Hematopoietic multipotent progenitor cell treated with erythropoietin and hydrocortisone succinate and interleukin-3 and kit ligand, for 15 days (in vitro differentiated cells): ENCODE measurements at places on chromosomes 3 and 15.
A peak's percentile ranks its signal among the peaks of the same experiment; 100 is the strongest.

- DNase-seq: no peak
Observed at GRCh38 chr3:61532739-61533500, 28.5 kb upstream of the PTPRG start.

DNA sequence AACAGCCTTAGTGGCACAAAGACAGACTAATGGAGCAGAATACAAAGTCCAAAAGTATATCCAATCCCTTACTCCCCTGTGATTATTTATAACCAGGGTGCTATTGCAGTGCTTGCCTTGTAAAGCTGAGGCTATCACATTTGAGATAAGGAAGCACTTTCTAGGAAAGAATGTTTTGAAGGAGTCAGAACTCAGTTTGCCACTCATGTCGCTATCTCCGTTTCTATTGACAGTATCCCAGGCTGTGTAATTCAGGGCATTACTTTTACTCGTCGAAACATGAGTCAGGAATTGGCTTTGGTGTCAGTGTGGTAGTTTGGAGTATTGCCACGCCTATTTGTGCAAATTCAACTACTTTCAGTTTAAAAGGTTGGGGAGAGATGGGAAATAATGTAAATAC lies 78.4 kb downstream of the FBXL2 start:
- no peak for DNase-seq

GRCh38 chr3:185929192-185930151 lies 8.3 kb downstream of the TRA2B start:
- no peak for DNase-seq

DNA sequence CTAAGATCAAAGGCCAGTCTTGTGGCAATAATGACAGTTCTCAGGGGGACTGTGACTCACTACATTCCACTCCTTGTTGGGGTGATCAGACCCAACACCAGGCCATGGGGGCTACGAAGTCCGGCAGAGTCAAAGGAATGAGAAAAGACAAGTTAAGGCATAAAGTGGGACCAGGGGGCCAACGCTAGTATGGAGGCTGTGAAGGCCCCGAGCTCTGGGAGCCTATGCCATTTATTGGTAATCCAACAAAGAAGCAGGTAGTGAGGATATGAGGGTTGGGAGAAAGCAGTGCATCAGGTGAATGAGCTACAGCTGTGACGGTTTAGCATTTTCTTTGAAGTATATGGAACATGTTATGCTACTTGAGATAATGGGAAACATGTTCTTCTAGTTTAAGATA lies 104.4 kb upstream of the C2CD4B start:
- DNase-seq: no peak

- DNase-seq: no peak
Observed at GRCh38 chr15:33028495-33028894, 166.0 kb downstream of the FMN1 start.

- no peak for DNase-seq
Observed at GRCh38 chr3:14370720-14371572, 31.5 kb upstream of the SLC6A6 start.

- DNase-seq: no peak
Observed at GRCh38 chr3:170109579-170110293, 71.8 kb downstream of the PHC3 start.

- no peak for DNase-seq
Observed at GRCh38 chr3:14577897-14578296, 37.8 kb upstream of the GRIP2 start.

DNA sequence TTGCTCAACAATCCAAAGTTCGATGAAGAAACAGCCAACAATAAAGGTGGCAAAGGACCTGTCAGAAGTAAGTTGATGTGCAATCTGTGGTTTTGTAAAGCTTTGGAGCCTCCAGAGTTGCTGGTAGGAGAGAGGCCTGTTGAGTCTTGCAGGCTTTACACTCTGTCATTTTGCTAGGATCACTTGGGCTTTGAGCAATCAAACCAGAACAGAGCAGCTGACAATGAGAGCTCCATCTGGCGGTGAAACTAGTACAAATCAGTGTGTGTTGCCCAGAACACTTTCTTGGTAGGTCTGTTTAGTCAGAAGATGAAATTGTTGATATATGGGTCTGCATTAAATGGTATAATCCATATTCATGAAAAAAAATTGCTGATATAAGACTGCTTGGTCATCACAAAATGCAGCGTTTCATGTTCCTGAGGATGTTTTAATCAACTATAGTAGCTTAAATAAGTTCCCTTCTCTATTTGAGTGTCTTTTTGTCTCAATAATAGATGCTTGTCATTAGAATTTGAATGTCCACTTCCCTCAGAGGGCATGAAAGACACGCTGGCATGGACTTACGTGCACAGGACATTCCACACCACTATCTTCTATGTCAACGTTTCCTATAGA lies 25.7 kb downstream of the TMOD2 start:
- DNase-seq: peak; percentile 73

GRCh38 chr3:36992806-36993325 lies at the start of gene EPM2AIP1:
TSS of gene EPM2AIP1 (minus strand) at chr3:36993131. CDS start at chr3:36993077, 54 bp downstream.
- no peak for DNase-seq

GRCh38 chr3:55296791-55297190 lies 190.3 kb downstream of the WNT5A start:
- DNase-seq: no peak

GRCh38 chr15:45630917-45631691 lies 3.7 kb upstream of the SQOR start:
- DNase-seq: no peak

GRCh38 chr3:43034911-43035310 lies 55.8 kb downstream of the GASK1A start:
- DNase-seq: no peak

DNA sequence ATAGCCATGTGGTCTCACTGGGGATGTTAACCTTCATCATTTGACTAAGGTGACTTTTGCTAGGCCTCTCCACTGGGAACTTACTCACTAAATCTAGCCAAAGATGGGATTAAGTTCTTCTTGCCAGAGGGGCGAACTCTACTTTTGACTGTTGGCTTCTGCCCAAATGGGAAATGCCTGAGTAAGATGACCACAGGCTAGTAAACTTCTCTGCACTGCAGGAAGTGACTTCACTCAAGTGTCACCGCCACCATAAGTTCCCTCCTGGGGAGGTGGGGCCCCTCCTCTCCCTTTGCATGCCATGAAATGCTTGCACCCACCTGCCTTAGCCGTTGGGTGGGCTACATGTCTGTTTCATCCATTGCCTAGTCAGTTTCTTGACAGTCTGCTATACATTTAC lies 388.3 kb downstream of the FEZF2 start:
- DNase-seq: no peak

DNA sequence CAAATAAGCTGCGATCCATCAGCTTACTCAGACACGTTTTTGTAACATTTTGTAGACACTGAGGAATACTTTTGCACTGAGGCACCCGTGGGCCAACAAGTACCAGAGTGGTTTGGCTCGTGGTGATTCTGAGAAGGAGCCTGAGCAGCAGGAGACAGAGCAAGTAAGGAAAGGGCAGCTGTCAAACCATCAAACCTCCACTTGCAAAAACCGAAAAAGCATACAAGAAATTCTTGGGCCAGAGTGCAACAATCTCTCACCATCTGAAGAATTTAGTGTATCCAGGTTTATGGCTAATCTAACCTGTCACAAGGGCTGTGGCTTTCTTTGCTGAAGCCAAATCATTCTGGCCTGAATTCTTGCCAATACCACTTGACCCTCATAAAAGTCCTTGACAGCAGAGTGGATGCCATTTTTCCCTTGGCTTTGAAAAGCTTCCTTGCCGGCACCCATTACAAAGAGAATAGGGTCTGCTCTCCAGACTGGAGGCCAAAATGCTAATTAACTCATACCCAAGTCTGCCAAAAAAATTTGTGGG lies 56.7 kb downstream of the MYO1E start:
- no peak for DNase-seq

DNA sequence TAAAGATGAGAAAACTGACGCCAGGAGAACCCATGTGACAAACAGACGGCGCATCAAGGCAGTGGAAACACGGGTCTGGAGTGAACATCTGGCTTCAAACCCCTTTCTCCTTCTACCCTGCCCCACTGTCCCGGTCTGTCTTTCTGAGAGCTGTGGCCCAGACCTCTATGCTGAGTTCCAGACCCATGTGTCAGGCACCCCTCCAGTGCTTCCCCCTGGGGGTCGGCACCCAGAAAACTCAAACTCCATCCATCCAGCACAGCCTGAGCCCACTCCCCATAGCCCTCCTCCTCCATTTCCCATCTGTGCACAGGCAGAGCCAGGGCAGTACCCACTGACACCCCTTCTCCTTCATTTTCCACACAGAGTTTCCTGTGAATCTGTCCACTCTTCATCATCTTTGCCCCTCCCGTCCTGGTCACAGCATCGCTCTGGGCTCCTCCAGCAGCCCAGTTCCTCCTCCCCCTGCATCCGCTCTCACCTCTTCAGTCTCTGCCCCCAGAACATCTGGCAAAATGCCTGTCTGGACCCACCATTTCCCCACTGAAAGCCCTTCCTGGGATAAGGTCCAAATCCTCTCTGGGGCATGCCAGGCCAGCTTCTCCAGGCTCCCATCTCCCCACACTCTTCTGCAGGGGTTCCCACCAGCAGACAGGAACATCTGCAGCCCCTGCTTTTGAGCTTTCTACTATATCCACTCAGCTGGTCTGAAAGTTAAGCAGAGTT lies 2.9 kb downstream of the FAM240A start:
- DNase-seq: no peak

- DNase-seq: no peak
Observed at GRCh38 chr15:38540510-38540909, 24.1 kb downstream of the RASGRP1 start.

GRCh38 chr15:46416544-46416943 lies 781.7 kb downstream of the SQOR start:
- DNase-seq: no peak

DNA sequence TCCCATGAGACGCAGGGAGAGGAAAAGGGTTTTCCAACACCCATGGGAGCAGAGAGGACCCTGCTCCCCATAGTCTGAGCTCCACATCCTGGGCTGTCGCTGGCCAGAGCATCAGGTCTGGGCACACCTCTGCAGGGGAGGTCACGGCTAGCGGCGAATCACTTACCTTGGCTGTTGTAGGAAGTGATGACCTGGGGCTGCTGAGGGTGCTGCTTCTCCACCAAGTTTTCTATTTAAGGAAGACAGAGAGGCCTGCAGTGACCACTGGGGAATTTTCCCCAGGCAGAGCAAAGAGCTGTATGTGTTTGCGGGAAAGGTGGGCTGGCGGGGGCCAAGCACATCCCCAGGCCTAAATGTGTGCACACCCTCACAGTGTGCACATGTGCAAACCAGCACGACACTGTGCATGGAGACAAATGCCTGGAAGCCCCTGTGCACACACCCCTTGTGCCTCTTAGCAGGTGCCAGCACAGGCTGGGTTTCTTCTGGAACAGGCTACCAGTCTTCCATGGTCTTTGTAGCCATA lies 7.6 kb downstream of the KY start:
- no peak for DNase-seq

GRCh38 chr15:81562986-81563385 lies 189.0 kb upstream of the TMC3 start:
- no peak for DNase-seq

- no peak for DNase-seq
Observed at GRCh38 chr15:56892659-56893363, 25.6 kb upstream of the TCF12 start.

DNA sequence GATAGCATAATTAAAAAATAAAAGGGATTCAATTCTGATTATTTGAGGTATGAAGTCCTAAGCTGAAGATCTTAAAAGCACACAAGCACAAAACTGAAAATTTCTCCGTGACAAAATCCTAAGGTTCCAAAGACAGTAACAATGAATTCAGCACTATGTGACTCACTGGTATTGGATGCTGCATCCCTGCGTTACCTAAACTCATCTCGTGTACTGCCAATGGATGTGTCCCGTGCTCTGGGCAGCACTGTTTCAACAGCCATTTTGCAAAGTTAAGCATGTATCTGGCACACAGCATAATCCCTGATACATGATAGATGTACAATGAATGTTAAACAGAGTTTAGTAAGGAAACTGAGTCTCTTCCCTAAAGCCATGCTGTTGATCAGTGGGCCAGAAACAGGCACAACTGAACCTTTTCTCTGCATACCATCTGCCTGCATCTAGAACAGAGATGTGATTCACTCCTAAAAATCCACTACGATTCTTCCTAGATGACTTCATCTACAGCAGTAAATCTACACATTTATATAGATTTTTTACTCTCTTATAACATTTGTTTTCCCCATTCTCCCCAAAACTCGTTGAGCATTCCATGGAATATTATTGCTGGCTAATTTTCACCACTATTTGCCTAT lies 14.3 kb downstream of the SUCLG2 start:
- no peak for DNase-seq

GRCh38 chr3:12629560-12629959 lies 34.4 kb downstream of the RAF1 start:
- DNase-seq: no peak

DNA sequence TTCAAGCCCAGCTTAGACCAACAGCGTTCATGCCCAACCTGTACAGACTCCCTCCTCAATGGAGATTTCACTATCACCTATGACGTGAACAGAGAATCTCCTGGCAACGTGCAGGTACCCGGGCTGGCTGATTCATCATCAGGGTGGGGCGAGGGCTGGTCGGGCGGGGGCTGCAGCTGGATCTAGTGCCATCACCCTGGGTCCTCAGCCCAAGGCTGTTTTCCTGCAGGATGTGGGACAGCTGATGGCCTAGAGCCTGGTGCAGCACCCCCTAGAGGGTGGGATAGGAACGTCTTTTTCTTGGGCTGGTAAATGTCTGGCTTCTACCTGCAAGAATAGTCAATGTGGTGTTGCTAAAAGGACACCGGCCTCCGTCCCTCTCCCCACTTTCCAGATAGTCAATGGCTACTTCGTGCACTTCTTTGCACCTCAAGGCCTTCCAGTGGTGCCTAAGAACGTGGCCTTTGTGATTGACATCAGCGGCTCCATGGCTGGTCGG lies 4.4 kb downstream of the ITIH3 start:
- peak; percentile 34 for DNase-seq

GRCh38 chr3:45895686-45896468 lies 9.5 kb downstream of the CCR9 start:
- DNase-seq: no peak
